ENCODE measurements at places on chromosomes 11 and 22. TPM values are rescaled to one million over a fixed set of nuclear protein-coding genes. Genes with fewer than 3 reads are reported as not detected.

KIRREL3 gene
- not detected for polyA plus RNA-seq

ACR gene
- polyA plus RNA-seq, result not detected

GTF2H1 gene
- 27.2 TPM for polyA plus RNA-seq

TMEM225 gene
- not detected for polyA plus RNA-seq

LRRN4CL gene
- polyA plus RNA-seq, result not detected

GRCh38 chr11:103862802-103863174, 173.7 kb upstream of the DDI1 start:
- DNase-seq, result no peak

DNA sequence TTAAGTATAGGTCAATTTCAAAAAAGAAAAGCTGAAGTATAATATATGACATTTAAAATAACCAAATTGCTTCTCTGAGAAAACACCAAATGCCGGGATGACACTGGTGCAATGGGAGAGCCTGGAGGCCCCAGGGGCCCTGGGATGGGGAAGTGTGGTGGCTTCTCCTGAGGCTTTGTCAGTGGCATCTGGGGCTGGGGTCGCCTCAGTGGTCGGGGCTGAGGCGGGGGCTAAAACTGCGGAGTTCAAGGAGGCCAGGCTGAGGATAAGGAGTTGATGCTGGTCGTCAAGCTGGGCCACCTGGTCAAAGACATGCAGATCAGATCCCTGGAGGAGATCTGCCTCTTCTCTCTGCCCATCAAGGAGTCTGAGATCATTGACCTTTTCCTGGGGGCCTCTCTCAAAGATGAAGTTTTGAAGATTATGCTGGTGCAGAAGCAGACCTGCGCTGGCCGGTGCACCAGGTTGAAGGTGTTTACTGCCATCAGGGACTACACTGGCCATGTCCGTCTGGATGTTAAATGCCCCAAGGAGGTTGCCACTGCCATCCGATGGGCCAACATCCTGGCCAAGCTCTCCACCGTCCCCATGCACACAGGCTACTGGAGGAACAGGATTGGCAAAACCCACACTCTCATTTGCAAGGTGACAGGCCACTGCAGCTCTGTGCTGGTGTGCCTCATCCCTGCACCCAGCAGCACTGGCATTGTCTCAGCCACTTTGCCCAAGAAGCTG, 660.1 kb upstream of the CCDC179 start:
- no peak for DNase-seq

DNA sequence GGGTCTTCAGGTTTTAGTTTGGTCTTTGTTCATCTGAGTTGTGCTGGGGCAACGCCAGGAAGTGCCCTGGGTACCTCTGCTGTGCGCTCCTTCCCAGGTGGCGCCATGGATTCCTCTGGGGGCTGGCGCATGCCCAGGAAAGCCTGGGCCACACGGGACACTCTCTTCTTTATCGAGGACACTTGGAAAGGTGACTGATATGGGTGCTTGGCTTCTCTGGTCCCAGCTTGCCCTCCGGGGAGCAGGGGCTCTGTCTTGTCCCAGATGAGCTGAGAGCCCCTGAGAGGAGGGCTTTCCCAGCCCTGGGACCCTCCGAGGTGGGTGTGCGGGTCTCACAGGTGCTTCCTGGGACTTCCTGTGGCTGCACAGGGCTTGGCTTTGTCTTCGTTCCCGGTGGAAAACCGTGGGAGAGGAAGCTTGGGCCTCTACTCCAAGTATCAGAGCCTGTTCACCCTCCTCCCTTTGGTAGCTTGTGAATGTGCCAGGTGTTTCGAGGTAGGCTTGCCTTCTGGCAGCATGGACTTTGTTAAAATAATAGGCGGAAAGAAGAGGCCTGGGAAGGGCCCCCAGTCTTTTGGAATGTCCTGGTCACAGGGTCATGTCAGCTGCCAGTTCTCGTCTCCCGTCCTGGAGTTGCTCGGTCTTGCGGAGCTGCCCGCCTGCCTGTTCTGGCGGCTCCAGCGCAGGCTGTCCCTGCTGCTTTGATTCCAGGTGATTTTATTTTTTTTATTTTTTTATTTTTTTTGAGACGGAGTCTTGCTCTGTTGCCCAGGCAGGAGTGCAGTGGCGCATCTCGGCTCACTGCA, 10.1 kb upstream of the NEAT1 start:
- DNase-seq, result no peak

DNA sequence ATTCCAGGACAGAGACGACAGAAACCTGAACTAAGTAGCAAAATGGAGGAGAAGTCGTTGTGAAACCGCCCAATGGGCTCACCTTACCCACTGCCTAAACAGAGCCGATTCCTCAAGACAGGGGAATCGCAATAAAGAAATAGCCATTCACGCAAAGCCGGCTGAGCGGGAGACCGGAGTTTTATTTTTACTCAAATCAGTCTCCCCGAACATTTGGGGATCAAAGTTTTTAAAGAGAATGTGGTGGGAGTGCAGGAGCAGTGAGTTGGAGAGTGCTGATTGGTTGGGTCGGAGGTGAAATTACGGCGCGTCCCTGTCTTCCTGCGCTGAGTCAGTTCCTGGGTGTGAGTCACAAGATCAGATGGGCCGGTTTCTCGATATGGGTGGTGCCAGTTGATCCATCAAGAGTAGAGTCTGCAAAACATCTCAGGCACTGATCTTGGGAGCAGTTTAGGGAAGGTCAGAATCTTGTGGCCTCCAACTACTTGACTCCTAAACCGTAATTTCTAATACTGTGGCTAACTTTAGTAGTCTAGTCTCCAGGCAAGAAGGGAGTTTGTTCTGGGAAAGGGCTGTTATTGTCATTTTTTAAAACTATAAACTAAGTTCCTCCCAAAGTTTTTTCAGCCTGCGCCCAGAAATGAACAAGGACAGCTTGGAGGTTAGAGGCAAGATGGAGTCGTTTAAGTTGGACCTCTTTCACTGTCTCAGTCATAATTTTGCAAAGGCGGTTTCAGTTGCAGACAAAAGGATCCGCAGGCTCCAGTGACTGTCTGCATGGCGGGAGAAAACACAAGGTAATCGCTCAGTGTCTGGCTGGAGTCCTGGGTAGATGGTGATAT, 34.1 kb downstream of the OR4D9 start:
- no peak for DNase-seq

- DNase-seq, result no peak
Measured at GRCh38 chr11:63914896-63915691, 1.9 kb downstream of the RCOR2 start.

DNA sequence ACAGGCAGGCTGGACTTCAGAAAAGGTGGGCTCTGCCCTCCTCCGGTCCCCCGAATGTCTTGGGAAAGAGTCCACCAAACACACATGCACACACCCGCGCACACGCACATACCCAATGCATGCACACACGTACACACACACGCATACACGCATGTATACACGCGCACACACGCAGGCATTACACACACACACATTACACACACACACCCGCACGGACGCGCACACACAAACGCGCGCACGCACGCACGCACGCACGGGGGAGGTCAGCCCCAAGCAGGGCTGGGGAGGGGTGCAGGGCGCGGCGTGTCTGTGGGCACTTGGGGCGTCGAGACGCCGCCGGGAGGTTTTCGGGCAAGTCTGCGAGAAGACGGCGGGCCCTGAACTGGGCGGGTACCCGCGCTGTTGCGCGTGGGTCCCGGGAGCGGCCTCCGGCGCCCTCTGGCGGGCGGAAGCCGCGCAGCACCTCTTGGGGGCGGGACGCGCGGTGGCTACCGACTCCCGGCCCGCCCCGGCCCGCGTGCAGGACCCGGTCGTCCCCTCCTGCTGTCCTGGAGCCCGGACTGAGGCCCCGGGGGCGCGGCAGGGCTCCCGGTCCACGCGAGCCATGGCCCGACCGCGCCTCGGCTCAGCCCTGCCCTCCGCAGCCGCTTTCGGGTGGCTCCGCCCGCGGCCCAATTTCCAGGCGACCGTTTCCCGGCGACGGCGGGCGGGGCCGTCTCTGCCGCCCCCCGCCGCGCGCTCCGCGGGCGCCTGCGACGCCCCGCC, 3.6 kb downstream of the SEPTIN5 start:
- peak; percentile 80 for DNase-seq

DNA sequence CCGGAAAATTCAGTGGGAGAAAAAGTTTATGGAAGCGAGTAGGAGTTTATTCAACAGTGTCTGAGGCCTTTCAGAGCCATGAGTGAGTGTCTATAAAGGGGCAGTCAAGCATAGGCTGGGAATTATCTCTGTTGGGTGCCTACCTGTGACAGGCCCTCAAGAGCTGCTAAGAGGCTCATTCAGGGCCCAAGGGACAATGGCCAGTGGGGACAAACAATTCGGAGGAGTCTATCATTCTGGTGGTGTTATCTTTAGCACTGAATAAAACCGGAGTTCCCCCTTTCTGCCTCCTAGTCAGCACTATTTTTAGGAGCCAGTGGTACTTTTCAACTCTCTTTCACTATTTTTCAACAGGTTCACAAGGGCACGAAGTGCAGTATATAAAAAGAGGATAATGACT, 89.5 kb upstream of the HTATIP2 start:
- DNase-seq, result no peak

DNA sequence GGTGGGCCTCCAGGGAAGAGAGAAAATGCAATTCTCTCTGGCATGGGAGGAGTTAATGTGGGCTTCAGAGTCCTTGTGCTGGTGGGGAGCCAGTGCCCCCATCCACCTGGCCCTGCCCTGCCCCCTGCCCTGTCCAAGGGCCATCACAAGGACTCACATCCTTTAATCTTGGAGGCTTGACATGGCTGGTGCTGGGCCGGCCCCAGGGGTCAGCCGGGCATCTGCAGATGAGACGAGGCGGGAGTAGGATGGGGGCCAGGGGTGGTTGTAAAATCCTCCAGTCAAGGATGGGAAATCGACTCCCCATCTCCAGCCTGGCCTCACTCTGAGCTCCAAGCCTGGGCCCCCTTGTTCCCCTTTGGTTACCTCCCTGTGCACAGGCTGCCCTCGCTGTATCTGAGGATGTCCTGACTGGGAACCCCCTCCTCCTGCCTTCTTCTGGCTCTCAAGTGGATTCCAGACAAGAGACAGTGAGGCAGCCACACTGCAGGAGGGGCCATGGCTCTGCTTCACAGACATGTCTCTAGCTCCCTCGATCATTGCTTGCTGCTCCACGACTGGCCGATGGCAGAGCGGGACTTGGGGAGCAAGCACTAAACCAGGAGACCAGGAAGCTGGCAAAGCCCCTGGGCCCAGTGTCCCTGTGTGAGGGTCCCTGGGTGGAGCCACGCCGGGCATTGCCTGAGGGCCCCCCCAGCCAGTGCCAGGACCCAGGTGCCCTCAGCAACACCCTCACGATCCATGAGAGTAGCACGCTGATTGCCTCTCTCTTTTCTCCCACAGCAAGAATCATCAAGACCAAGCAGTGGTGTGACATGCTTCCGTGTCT, 1120.5 kb downstream of the BRD1 start:
- DNase-seq, result no peak

GRCh38 chr11:7645206-7645605, 28.1 kb downstream of the CYB5R2 start:
- no peak for DNase-seq

- DNase-seq, result no peak
Measured at GRCh38 chr22:18070041-18070440, 7.7 kb upstream of the PEX26 start.
